Stimulated activated CD8-positive, alpha-beta memory T cell treated with anti-CD3 and anti-CD28 coated beads, Interleukin-4, amount 100 ng/mL, for 1 hour (primary cell): ENCODE measurements at places on chromosomes 2 and 18.
A peak's percentile ranks its signal among the peaks of the same experiment; 100 is the strongest.

- DNase-seq = no peak
Measured at GRCh38 chr2:234917211-234917975, 34.4 kb upstream of the SH3BP4 start.

- no peak for DNase-seq
Measured at GRCh38 chr2:138293549-138293948, 208.0 kb upstream of the SPOPL start.

GRCh38 chr2:134080386-134081089, 173.3 kb upstream of the MGAT5 start:
- no peak for DNase-seq

- DNase-seq = no peak
Measured at GRCh38 chr2:120547662-120548061, 188.0 kb upstream of the GLI2 start.

DNA sequence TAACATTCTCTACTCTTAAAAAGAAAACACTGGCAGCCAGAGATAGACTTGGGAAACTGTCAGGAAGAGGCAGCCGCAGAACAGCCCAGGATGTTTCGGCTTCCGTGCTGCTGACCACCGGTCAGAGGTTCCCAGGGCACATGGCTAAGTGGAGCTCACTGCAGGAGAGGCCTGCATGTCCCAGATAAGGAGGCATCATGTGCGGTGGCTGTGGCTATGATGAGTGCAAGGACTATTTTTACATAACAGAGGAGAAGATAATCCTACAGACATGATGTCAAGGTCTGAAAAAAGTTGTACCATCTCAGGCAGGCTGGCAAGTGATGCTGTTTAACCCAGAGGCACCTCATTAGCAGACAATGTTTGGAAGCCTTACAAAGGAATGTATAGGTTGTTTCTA, 252.3 kb downstream of the CYRIA start:
- no peak for DNase-seq

- DNase-seq = no peak
Measured at GRCh38 chr2:145094370-145094769, 574.5 kb upstream of the ZEB2 start.

GRCh38 chr2:42163444-42164045, 5.6 kb upstream of the EML4 start:
- no peak for DNase-seq

GRCh38 chr2:144320491-144320890, 199.4 kb downstream of the ZEB2 start:
- peak; percentile 44 for DNase-seq

GRCh38 chr2:233384811-233385488, 30.7 kb downstream of the DGKD start:
- DNase-seq = no peak

DNA sequence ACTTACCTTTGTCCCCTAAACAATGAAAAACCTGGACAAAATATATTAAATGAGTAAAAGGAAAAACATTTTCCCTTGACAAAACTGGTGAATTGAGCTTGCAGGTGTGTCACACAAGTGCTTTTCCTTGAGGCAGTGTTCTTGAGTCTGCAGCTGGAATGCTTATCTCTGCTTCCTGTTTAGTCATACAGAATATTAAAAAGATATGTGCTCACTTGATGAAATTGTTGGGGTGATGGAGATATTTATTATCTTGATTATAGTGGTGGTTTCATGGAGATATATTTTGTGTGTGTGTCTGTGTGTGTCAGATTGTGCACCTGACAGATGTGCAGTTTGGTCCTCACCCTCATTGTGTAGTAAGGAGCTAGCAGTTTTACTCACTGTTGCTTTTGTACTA, 3.3 kb downstream of the TAF1B start:
- no peak for DNase-seq

DNA sequence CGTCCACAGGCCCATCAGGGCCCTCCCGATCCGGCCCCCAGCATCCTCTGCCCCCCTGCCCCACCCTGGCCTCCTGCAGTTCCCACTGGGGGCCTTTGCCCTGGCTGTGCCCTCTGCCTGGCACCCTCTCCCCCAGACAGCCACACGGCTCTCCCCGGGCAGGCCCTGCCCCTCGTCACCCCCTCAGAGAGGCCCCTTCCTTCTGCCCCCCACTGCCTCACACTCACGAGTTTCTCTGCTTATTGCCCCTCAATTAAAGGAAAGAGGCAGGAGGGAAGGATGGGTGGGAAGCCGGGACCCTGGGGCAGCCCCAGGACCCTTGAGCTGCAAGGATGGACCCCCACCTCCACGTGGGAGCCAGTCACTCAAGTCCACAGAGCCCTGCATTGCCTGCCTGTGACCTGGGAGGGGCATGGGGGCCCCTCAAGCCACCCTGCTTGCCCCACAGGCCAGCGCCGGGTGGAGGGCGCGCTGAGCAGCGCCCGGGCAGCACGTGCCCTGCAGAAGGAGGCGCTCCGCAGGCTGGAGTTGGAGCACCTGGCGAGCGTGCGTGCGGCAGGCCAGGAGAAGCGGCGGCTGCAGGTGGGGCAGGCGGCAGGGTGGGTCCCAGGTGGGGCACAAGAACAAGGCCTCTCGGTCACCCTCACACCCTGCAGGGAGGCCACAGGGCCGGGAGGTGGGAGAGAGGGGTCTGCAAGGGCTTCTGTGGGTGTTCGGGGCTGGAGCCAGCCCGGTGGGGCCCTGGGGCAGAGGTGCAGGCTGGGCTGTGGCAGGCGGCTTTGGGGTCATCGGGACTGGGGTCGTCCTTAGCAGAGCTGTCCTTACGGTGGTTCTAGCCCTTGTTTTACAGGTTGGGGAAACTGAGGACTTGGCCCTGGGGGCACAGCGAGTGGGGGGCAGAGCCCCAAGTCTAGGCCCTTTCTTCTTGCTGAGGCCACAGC, 30.5 kb upstream of the SNED1 start:
- DNase-seq = no peak

DNA sequence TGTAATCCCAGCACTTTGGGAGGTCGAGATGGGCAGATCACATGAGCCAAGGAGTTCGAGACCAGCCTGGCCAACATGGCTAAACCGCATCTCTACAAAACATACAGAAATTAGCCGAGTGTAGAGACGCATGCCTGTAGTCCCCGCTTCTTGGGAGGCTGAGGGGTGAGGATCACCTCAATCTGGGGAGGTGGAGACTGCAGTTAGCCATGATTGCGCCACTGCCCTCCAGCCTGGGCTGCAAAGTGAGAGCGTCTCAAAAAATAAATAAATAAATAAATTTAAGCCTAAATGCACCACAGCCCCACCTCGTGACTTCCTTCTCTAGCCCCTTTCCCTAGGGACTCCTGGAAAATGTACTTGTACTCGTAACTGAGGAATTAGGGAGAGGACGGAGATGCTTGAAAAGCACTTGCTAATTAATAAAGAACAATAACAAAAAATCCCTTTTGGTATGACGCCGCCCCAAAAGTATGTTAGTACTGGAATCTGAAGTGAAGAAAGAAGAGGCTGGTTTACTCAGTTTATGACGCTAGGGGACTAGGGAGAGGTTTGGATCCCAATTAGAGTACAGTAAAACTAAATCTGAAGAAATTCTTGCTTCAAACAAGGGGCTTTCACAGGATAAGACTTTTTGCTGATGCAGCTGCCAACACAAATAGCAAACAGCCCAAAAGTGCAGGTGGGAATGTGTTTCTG, 887 bp upstream of the ZNF396 start:
- no peak for DNase-seq

GRCh38 chr18:46920067-46920466, 2.7 kb downstream of the KATNAL2 start:
- DNase-seq = no peak

DNA sequence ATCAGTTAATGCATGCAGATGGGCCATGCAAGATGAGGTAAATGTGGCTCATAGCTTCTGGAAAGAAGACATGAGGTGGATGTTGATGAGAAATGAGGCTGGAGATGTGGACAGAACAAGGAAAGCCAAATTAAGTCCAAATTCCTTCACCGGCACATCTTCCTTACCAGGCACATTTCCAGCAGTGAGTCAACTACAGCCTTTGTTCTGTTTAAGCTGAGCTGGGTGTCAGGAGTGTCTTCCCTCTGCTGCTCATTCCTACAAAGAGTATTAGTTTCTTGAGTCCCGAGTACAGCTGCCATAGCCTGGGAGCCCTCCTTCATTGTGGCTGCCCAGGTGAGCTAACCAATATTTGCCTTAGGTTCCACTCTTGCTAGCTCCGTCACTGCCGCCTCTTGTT, 945.0 kb downstream of the SLC4A3 start:
- no peak for DNase-seq

DNA sequence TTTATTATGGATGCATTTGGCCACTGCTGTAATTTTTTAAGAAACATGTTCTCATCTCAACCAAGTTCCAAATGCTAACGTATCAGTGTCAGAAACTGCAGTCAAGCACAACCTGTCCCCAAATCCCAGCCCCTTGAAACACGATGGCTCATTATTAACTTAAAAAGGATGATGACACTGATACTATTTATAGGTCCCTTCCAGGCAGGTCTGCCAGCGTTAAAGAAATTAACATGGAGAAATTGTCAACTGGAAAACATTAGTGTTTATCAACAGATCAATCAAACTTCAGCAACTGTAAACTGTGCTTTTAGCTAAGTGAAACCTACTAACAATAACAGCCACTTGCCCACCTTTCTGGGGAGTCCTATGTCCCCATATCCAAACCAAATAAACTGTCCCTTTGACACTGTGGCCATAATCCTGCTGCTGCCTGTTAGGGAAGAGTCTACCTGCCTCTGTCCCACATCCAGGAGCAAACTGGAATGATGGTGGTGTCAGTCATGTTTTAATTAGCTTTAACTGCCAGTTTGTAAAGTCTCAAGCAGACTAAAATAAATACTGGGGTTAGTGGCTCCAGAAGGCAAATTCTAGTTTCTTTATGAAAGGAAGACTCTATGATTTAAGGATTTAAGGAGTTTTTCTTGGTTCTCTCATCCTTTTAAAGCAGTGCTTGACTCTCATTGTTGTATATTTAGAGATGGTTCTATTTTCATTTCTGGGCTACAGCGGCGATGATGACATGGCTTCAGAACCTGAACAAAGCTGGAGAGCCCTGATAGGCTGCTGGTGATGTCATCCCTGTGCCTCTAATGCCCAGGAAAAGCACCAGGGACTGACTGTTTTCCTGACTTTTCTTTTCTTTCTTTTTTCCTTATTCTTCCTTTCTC, 583.6 kb upstream of the PIK3C3 start:
- DNase-seq = no peak

DNA sequence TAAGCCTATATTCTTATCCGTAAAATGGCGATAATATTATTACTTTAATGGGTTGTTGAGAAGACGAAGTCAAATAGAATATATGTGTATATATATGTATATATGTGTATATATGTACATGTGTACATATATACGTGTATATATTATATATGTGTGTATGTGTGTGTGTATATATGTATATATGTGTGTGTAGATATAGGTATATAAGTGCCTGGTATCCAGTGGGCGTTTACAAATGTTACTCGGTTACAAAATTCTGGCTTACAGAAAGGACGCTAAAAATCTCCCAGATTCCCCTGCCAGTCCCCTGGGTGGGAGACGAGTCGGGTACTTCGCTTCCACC, 295 bp upstream of the MTX2 start:
- DNase-seq = no peak

GRCh38 chr2:45607701-45608100, 3.4 kb downstream of the SRBD1 start:
- no peak for DNase-seq

- DNase-seq = no peak
Measured at GRCh38 chr2:200244111-200244510, 62.4 kb upstream of the SPATS2L start.

GRCh38 chr2:98502556-98503335, 58.1 kb downstream of the INPP4A start:
- DNase-seq = no peak

DNA sequence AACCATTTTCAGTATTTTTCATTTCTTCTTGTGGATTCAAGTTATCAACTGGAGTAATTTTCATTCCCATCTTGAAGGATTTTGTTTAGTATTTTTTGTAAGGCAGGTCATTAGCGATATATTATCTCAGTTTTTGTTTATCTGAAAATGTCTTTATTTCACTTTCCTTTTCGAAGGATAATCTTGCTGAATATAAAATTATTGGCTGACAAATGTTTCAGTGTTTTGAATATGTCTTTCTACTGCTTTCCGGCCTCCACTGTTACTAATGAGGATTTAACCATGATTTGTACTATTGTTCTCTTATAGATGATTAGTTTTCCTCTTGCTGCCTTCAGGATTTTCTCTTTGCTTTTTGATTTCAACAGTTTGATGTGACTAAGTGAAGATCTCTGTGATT, 58.3 kb upstream of the ZNF396 start:
- no peak for DNase-seq
